ENCODE measurements at places on chromosomes 12 and 14. TPM values are rescaled to one million over a fixed set of nuclear protein-coding genes. Genes with fewer than 3 reads are reported as not detected.

DNA sequence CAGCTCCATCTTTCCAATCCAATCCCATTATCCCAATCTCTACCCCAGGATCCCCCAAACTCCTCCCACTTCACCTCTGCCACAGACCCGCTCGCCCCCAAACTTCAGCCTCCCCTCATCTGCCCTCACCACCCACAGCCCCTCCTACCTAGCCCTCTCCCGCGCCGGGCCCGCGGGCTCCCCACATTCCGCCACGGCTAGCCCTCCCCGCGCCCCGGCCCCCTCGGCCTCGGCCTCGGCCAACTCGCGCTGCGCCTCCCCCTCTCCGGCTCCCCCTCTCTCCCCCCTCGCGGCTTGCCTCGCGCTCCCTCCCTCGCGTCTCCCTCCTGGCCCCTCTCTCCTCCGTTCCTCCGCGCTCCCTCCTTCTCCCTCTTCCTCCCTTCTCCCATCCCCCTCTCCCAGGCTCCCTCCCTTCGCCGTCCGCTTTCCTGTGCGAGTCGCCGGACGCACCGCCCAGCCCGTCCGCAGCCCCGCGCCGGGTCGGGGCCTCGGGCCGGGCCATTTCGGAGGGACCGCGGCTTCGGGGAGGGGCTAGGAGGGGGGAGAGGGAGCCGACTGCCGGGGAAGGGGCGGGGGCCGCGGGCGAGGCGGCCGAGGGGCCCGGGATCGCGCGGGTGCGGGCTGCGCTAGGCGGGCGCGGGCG, at the start of gene ATN1:
Gene ATN1 (plus strand): TSS at position 581 of the 643 bp plus-strand sequence. CDS start 6,043 bp downstream, outside the sequence.
- peak; percentile 95 for DNase-seq

DNA sequence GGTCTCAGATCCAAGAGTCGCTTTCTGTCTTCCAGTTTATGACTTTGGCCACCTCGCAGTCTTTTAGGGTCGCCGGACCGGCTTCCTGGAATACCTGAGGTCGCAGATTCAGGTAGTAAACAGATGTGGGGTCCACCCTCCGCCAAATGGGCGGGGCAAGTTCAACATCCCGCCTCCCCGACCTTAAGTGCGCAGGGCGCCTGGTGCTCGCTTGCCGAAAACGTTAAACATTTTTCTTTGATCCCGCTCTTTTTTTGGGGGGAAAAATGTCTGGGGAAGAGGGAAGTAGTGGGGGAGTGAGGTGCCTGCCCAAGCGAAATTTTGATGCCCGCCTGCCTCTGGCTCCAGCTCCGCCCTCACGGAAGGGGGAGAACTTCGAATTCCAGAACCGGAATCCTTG, 73.9 kb upstream of the TBX5 start:
- DNase-seq, result no peak

- peak; percentile 86 for DNase-seq
These were observed 446.0 kb downstream of the AEBP2 start for GRCh38 chr12:19885093-19885812.

- DNase-seq, result no peak
These were observed 361.9 kb upstream of the FAR2 start for GRCh38 chr12:28787151-28787550.

DNA sequence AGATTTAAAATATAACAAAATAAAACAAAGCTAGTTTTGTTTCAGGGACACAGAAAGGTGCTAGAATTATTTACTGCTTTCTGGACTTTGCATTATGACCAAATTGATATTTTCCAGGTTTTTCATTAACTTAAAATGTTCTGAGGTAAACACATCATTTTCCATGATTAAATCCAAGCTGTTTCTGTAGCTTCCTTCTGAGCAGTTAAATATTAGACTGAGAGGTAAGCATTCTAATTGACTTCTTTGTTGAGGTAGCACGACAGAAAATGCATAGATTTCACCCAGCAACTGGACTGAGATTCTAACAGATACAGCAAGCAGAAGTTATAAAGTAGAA, 98.3 kb downstream of the BMP4 start:
- DNase-seq, result no peak

- DNase-seq, result peak; percentile 12
These were observed 23.0 kb downstream of the KCNJ8 start for GRCh38 chr12:21751517-21751916.

GRCh38 chr14:55571125-55571889, 8.7 kb upstream of the KTN1 start:
- no peak for DNase-seq

DNA sequence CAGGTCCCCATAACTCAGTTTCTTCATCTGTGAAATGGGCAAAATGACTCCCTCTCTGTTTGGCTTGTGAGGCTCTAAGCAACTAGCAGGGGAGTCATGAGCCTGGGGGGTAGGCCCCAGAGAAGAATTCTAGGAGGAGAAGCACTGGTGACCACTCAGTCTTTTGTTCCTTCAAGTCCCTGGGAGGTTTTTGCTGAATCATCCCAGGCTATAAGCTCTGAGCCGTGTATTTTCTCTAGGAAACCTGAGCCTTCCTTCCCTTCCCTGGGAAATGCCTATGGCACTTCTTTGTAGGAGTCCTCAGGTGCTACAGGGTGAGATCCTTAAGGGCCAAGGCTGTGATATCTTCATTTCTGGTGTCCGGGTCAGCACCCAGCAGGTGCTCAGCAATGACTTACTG, 4.5 kb downstream of the RPH3A start:
- no peak for DNase-seq

DNA sequence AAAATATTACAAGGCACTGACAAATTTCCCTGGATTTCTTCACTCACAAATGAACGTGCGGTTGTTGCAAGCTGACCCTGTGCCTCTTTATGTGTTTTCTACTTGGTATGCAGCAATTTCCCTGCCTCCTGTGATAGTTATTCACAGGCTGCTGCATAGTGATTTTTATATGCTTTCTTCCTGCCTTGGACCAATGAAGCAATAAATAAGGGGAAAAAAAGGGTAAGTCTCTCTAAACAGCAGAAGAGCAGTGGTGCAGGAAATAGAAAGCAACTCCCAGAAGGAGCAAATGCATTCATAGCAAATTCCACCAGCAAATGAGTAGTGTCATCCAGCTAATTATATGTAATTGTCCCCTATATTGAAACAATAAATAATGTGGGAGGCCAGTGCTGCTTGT, 737.9 kb downstream of the GALC start:
- DNase-seq, result no peak

MANSC4 gene
- total RNA-seq, result not detected

IL26 gene
- not detected for total RNA-seq

IFNG gene
- total RNA-seq, result 0.51 TPM
